ENCODE measurements at places on chromosomes 2 and 18.

GRCh38 chr2:12486205-12487118, 230.3 kb upstream of the TRIB2 start:
- no peak for DNase-seq

DNA sequence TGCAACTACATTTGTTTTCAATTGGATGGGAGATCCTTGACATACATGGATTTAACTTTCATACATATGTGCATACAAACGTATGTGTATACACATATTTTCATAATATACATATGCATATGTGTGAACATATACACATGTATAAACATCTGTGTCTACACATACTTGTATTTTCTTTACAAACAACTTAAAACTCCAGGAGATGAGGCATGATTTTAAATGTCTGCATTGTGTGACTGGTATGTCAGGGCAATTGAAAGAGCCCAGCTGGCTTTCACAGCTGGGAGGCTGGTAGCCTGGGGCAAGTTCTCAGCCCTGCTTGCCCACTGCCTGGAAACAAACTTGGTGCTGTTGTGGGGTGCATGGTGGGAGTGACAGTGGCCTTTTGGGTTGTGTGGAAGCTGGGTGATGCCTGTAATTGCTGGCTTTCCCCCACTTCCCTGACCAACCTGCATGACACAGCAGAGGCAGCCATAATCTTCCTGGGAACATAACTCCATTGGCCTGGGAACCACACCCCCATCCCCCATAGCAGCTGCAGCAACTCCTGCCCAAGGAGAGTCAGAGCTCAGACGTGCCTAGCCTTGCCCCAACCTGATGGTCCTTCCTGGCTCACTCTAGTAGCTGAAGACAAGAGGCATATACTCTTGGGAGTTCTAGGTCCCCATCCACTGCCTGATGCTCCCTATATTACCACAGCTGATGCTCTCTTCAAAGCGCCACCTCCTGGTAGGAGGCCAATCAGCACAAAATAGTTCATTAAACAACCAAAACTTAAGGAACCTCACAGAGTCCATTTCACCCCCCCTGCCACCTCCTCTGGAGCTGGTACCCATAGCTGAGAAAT, 158.3 kb downstream of the CERS6 start:
- DNase-seq = no peak

GRCh38 chr2:79993144-79993543, 311.4 kb downstream of the LRRTM1 start:
- no peak for DNase-seq

GRCh38 chr2:45670646-45671045, 19.2 kb downstream of the PRKCE start:
- no peak for DNase-seq

GRCh38 chr2:173881461-173881860, 83.7 kb downstream of the SP3 start:
- no peak for DNase-seq

DNA sequence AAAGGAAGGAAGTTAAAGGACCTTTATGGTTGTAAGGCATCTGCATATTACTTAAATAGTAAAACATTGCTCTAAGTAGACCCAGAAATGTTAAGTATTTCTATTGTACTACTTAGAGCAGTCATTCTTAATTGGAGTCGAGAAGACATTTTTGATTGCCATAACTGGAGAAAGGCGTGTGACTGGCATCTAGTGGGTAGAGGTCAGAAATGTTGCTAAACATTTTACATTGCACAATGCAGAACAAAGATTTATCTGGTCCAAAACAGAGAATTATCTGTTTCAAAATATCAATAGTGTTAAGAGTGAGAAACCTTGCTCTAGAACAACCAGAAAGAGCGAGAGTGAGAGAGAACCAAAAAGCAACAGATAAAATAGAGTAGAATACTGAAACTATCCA, 23.3 kb upstream of the ROCK1 start:
- DNase-seq = no peak

- DNase-seq = no peak
Observed at GRCh38 chr2:229640636-229641035, 73.7 kb downstream of the DNER start.

DNA sequence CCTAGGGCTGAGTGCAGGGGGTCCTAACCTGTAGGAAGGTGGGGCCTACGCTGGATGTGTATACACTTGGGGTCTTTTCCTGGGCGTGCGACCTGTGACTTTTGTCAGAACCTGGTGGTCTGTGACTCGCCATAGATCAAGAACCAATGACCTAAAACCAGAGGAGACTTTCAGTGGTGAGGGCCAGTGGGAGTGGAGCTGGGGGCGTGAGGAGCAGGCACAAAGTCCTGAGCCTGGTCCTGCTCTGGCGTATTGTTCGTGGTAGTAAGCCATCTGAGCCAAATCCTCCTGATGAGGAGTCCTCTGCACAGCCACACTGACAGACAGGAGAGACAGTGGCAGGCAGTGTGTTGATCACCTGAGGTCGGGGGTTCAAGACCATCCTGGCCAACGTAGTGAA, 8.9 kb downstream of the INPP4A start:
- DNase-seq = no peak

DNA sequence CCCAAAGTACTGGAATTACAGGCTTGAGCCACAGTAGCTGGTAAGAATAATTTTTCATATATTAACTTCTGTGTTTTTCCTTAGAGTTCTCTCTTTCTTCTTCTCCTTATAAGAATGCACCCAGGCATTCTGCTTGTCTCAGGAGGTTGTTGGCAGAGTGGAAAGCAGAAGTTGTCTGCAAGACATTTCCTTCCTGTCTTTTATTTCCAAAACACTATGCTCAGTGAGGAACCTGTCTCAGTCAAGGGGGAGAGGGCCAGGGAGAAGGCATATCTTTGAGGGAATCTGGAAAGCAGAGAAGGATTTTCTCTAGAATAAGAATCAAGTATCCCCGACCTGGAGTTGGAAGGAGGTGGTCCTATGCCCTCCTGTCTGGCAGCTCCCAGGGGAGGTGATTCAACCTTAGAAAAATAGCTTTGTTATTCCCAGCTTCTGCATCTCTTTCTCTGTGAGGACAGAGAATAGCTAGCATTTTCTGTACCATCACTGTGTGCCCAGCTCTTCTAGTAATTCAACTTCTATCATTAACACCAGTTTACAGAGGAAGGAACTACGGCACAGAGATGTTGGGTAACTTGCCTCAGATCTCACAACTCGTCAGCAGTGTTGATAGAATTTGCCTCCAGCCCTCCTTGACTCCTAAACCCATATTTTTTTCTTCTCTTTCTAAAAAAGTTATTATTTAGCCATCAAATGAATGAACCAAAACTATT, 3.8 kb upstream of the LPIN2 start:
- DNase-seq = no peak

All from NCI-H1436 (cell line).